Kidney tubule cell (primary cell): ENCODE measurements at places on chromosomes 7 and 10.
A peak's percentile ranks its signal among the peaks of the same experiment; 100 is the strongest.

DNA sequence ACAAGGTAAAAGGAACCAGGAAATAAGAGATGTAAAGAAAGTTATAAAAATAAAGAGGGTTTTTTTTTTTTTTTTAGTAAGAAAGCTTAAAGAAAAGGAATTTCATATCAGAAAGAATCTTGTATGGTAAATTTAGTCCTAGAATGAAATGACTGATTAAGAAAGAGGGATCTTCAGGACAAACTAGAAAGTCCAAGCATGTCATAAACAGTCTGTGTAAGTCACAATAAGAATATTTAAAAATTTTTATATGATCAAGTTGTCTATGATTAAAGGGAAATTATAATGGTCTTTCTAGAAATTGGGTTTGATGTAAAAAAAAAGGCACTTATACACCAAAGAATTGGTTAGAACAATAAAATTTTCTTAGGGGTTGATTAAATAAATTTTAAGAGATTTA, 289.5 kb downstream of the XPNPEP1 start:
- no peak for DNase-seq

DNA sequence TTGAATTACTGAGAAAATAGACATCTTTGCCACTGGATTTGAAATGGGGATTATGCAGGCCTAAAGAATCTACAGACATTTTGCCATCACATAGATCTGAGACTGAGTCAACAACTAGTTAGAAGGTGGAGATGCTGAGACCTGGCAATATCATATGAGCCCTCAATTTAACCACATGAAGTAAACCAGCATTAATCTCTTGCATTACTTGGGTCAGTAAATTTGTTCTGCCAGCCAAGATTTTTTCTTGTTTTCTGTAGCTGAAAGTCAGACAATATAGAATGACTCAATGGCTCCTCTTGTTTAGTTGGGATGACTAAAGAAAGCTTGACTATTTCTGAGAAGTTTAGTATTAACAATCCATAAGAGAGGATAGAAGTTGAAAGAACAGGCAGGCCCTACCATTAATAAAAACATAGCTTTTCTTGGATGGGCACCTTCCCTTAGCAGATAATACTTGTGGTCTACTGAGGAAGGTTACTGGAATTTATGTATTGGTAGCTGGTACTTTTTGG, 396.7 kb upstream of the SORCS1 start:
- peak; percentile 69 for DNase-seq

DNA sequence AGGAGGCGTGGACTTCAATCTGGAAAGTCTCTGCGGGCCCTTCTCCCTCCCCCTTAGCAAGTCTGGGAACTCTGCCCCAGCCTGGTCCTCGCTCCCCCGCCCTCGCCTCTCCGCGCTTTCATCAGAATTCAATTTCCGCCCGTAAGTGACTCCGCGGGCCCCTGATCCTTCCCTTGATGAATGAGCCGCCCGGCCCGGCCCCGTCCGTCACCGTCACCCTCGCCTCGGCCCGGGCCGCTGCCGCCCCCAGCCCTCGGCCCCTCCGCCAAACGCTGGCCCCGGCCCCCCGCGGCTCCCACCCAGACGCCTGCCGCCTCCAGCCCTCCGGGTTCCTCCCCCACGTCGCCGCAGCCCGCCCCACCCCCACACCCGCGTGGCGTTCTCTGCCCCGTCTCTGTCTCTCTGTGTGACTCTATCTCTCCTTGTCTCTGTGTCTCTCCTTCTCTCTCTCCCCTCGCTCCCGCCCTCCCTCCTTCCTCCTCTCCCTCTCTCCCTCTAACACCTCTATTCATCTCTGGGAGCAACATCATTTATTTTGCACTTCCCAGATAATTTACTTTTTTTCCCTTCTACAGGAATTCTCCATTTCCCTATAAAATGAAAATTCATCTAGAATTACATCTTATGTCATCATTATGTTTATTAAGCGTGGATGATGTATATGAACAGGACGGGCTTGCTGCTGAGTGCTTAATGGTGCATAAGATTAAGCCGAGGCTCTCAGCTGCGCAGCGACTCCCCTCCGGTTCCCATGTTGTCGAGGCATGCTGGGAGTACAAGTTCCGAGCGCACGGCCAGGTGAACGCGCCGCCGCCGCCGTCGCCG, 91.2 kb upstream of the PAX2 start:
- no peak for DNase-seq

GRCh38 chr7:17774716-17775288, 165.5 kb downstream of the SNX13 start:
- DNase-seq: no peak

DNA sequence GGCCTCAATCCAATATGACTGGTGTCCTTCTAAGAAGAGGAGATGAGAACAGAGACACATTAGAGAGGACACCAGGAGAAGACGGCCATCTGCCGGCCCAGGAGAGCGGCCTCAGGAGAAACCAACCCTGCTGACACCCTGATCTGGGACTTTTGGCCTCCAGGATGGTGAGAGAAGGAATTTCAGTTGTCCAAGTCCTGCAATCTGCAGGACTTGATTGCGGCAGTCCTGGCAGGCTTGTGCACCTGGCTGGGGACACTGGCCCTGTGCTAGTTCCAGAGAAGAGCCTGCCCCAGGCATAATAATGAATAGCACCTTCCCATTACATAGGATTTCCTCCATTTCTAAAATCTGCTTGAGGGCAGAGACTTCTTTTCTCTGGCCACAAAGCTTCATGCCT, 409.9 kb upstream of the SHH start:
- no peak for DNase-seq

DNA sequence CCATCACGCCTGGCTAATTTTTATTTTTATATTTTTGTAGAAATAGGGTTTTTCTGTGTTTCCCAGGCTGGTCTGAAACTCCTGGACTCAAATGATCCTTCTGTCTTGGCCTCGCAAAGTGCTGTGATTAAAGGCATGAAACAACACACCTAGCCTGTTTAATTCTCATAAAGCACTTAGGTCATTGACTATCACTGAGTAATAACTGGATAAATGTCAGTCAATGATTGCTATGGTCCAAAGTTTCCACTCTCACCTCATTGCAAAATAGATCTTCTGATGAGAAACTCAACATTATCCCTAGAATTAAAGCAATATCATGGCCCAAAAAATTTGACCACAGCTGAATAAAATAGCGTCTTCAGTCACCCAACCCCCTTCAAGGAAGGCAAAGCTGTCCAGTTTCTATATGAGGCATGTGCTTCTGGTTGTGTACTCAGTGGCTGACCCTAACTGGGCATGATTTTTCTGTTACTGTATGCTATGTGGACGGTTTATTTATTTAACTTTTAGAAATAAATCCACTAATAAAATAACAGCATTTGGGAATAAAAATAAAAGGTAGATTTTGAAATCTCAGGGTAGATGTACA, 86.5 kb upstream of the LRRN3 start:
- no peak for DNase-seq
